ENCODE measurements at places on chromosomes 1 and 21.

GRCh38 chr1:166703141-166703540 is 136.1 kb upstream of the POGK start:
- DNase-seq = no peak

DNA sequence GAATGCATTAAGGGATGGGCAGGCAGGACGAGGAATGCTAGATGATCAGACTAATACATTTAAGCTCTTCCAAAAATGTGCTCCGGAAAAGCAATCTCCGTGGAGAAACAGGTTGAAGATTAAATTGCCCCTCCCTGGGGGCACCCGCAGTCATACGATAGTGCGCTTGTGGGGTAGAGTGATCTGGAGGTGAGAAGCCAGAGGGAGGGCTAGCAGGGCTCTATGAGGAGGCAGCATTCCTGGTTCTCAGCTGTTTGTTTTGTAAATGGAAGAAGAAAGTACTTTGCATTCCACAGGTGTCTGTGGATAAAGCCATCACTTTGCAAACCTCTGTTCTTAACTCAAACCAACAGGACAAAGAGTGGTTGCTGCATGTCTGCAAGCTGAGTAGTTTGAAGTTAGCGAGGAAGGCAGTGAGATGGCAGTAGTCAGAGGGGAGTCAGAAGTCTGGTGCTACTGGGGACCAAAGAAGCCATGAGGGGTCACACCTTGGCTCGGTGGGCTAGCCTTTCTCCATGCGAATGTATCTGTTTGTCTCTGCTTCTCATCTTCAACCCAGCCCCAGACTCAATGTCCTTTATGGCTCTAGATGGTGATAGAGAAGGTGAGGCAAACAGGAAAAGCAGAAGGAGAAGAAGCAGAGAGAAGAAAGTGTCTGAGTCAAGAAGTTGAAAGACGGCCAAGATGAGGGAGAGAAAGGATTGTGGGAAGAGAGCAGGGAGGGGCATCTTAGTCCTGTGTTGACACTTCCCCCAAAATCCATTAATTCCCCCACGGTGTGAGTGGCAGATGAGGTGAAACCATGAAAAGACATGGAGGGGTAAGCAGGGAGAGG is 65.2 kb upstream of the GJA8 start:
- DNase-seq = no peak

- no peak for DNase-seq
These were observed 31.4 kb downstream of the RABGAP1L start for GRCh38 chr1:174190691-174191199.

DNA sequence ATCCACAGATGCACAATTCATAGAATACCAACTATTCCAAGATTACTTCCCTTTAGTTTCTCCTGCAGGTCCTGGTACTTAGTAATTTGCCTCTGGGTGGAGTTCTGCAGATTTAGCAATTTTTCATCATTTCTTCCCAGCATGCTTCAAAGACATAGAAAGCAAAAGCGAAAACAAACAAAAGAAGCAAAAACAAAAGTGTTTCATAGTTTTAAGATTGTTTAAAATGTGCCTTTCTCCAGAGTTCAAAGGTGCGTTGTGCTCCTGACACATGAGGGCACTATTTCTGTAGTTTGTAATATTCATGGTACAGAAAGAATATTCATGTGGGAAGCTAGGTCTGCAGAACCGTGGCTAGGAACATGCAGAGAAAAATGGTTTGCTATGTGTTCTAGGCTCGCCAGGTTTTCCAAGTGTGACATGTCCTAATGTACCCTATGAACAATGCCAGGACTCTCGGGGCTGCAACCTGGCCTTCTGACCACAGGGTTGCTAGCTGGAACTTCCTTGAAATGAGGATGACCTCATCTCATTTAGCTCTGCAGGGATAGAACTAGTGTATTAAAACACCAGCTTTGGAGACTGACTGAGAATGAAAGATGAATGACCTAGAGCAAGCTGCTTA is 30.0 kb upstream of the RCSD1 start:
- peak; percentile 38 for DNase-seq

DNA sequence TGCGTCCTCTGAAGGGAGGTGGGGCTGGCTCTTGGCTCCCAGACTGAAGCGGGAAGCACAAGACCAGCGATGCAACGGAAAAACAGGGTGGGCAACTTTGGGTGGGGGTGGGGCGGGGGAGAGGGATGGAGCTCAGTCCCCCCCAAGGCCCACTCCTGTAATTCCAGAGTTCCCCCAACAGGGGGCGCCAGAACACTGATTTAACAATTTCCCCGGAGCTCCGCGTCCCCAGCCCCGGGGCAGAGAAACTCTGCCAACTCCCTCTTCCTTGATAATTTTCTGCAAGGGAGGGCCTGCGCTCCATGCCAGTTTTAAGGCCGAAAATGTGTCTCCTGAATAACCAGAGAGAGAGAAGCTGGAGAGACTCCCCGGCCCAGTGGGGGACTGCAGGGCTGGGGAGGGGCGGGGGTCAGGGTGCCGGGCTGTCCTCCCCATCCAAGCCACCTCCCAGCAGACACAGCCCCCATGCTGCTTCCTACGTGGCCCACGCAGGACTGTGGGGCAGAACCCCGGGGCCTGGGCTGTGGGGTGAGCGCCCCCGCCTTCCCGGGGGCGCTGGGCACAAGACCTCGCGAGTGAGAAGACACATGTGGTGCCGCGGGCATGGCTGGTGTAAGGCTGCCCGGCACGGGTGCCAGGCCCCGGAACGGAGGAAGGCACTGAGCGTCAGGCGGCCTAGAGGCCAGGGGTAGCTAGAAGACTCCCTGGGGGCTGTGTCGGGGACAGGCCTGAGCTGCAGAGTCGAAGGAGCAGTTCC is 51.4 kb downstream of the KIF21B start:
- DNase-seq = peak; percentile 28

Measured in HFFc6 (cell line).